ENCODE measurements at places on chromosomes 7 and 10.

GRCh38 chr10:127614484-127615017, 65.4 kb downstream of the NPS start:
- no peak overlapping the region for H3K27ac ChIP-seq
- 0 out of 2 replicates have a peak, but pooled peaks cover 2% of the 10 kb centered on the region for H3K4me1 ChIP-seq
- H3K36me3 ChIP-seq: no peaks in the 10 kb centered on the region
- no peaks in the 10 kb centered on the region for H3K27me3 ChIP-seq

DNA sequence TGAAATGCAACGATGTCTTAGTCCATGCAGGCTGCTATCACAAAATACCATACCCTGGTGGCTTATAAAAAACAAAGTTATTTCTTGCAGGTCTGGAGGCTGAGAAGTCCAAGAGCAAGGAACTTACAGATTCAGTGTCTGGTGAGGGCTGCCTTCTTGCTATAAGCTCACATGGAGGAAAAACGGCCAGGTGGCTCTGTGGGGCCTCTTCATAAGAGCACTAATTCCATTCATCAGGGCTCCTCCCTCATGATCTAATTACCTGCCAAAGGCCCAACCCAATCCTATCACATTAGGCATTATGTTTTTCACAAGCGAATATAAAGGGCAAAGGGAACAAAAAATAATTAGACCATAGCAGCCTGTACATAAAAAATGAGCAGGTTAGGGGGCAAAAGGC, 35.4 kb downstream of the PAPSS2 start:
- H3K4me3 ChIP-seq: no peak overlapping the region
- no peaks in the 10 kb centered on the region for H3K36me3 ChIP-seq
- H3K4me1 ChIP-seq: no peaks in the 10 kb centered on the region
- H3K27me3 ChIP-seq: no peaks in the 10 kb centered on the region

DNA sequence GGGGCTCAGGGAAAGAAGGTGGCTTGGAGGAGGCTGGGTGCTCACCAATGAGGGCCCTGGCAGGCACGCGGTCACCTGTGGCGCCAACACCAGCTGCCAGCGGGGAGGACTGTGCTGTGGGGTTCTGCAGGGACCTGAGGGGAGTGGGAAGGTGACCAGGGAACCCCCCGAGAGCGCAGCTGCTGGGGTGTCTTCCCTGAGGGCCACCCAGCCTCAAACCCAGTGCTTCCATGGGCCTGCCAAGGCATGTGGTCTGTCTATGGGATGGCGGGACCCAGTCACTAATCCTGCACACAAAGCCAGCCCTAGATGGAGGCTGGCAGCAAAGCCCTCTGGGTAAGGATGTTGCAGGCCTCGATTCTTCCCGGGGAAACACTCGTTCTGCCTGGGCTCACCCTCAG, 117.1 kb downstream of the EBF3 start:
- no peak overlapping the region for H3K27ac ChIP-seq
- DNase-seq: no peak
- H3K36me3 ChIP-seq: no peaks in the 10 kb centered on the region

DNA sequence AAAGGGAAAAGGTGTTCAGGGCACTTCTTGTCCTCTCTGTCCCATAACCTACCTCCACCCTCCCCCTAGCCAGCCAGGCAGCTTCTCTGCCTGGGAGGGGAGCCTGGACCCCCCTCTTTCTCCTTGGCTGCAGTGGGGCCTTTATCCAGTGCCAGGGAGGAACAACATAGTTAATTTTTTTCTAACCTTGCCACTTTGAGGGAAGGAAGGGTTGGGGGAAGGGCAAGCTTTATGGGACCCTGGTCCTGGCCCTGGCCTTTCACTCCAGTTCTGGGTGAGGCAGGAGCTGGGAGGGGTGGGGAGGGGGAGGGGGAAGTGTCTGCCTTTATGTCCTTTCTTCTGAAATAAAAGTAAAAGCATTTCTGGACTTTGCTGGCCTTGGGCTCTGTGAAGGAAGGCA, 4.5 kb downstream of the VGF start:
- no peak for DNase-seq
- H3K27me3 ChIP-seq: peaks cover 3% of the 10 kb centered on the region
- H3K27ac ChIP-seq: no peak overlapping the region
- H3K4me3 ChIP-seq: no peak overlapping the region

- no peak overlapping the region for H3K4me3 ChIP-seq
- no peak overlapping the region for H3K27ac ChIP-seq
- no peaks in the 10 kb centered on the region for H3K4me1 ChIP-seq
- no peaks in the 10 kb centered on the region for H3K27me3 ChIP-seq
- no peak for DNase-seq
- H3K36me3 ChIP-seq: no peaks in the 10 kb centered on the region
These were observed 51.9 kb downstream of the DDC start for GRCh38 chr7:50513166-50513871.

DNA sequence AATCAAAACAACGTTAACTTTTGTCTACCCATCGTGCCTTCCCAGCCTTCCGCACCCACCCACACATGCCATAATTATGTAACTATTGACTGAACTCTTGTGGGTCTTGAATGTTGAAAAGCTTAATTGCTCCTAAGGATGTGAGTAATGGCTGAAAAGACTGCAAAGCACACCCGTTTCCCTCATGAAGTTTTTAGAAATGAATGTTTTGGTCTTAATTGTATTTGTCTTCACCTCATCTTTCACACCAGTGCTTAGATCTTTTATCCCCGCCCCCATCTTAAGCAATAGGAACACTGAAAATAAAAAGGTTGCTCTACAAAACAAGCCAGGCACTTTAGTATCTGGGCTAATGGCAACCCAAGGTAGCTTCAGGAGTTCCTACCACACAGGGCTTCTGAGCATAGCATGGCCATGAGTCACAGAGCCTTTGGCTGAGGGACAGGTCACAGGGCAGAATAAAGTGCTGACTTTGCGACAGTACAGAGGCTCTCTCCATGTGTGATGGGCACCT, 690.5 kb downstream of the PARD3 start:
- H3K4me1 ChIP-seq: no peaks in the 10 kb centered on the region
- H3K27ac ChIP-seq: no peak overlapping the region
- DNase-seq: peak; percentile 36
- no peaks in the 10 kb centered on the region for H3K36me3 ChIP-seq

GRCh38 chr7:95874129-95874528, 101.8 kb downstream of the DYNC1I1 start:
- no peaks in the 10 kb centered on the region for H3K27me3 ChIP-seq
- no peaks in the 10 kb centered on the region for H3K4me1 ChIP-seq
- no peak for DNase-seq
- no peaks in the 10 kb centered on the region for H3K36me3 ChIP-seq
- H3K4me3 ChIP-seq: no peak overlapping the region

DNA sequence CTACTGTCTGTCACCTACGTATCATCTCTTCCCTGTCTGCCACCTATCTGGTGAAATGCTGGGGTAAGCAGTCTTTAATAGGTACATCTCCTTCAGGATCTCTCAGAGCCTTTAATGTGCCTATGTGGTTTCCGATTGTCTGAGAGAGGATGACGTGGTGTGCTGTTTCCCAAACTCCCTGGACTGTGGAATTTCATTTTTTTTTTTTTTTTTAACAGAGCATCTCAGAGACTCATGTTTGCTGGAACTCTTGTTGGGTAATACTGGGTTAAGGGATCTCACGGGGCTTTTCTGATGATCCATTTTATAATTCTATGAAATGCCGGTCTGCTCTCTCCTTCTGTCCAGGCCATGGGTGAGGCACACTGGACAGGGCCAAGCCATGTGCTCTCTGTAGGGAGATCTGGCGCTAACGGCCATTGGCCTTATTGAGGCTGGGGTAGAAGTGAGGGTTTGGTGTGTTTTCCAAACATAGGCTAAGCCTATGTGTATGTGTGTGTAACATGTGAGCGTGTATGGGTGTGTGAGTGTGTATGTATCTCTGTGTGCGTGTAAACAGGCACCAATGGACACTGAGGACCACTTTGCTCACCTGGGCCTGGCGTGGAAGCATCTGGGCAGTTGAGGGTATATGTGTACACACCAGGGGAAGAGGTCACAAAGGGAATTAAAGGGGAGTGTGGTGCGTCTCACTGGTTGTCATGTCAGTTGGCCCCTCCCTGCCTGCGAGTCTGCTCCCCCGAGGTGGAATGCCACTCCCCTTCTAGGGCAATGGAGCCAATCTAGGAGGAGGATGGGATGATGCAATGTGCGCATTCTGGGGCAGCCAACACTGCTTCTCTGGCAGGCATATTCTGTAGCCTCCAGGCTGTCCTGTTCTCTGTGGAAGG, 7.8 kb downstream of the ADRA2A start:
- peaks cover 2% of the 10 kb centered on the region for H3K27me3 ChIP-seq
- DNase-seq: peak; percentile 22
- H3K27ac ChIP-seq: no peak overlapping the region
- no peaks in the 10 kb centered on the region for H3K36me3 ChIP-seq

- H3K27me3 ChIP-seq: no peaks in the 10 kb centered on the region
- H3K36me3 ChIP-seq: no peaks in the 10 kb centered on the region
- H3K4me3 ChIP-seq: no peak overlapping the region
- DNase-seq: no peak
- H3K27ac ChIP-seq: no peak overlapping the region
- H3K4me1 ChIP-seq: no peaks in the 10 kb centered on the region
These were observed 351.0 kb downstream of the ANKRD7 start for GRCh38 chr7:118575393-118575948.

All from H1 (cell line).